Breast epithelium (tissue), 4 donors: ENCODE measurements at places on chromosomes 3 and 15.

DNA sequence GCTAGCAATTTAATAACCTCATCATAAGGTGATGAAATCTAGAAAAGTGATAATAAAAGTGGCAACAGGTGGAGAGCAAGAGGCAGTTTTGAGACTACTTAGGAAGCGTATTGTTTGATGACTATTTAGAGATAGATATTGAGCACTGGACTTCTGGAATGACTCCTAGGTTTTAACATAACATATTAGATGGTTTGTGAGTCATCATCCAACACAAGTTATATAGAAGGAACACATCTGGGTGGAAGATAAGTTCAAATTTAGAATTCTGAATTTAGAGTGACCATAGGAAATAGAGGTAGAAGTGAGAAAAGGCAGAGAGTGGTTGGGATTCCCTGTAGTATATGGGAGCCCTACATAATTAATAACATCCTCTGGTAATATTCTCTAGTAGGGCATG is 282.8 kb upstream of the ALCAM start:
- H3K4me3 ChIP-seq: no peak overlapping the region
- no peaks in the 10 kb centered on the region for H3K36me3 ChIP-seq
- no peak for DNase-seq

GRCh38 chr15:49895347-49896223 is 223.4 kb downstream of the ATP8B4 start:
- DNase-seq: no peak
- no peaks in the 10 kb centered on the region for H3K27me3 ChIP-seq
- H3K4me3 ChIP-seq: no peak overlapping the region
- H3K36me3 ChIP-seq: no peaks in the 10 kb centered on the region
- H3K27ac ChIP-seq: peak overlapping the region; percentile 88
- peaks cover 4% of the 10 kb centered on the region for H3K4me1 ChIP-seq

DNA sequence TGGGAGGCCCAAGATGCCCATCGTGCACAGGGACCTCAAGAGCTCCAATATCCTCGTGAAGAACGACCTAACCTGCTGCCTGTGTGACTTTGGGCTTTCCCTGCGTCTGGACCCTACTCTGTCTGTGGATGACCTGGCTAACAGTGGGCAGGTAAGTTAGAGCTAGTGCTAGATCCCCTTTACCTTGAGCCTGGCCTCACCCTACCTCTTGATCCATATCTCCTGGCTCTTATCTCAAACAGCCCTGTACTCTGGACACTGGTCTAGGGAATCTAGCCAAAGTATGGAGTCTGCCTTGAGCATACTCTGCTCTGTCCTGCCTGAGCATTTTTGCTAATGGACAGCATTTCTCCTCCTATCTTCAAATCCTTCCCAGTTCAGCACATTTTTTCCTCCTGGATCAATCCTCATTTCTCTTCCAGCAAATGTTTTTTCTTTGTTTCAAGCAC is 65.9 kb downstream of the TGFBR2 start:
- no peak for DNase-seq
- H3K27ac ChIP-seq: no peak overlapping the region
- no peaks in the 10 kb centered on the region for H3K4me1 ChIP-seq
- H3K36me3 ChIP-seq: peaks cover 6% of the 10 kb centered on the region
- no peaks in the 10 kb centered on the region for H3K27me3 ChIP-seq

DNA sequence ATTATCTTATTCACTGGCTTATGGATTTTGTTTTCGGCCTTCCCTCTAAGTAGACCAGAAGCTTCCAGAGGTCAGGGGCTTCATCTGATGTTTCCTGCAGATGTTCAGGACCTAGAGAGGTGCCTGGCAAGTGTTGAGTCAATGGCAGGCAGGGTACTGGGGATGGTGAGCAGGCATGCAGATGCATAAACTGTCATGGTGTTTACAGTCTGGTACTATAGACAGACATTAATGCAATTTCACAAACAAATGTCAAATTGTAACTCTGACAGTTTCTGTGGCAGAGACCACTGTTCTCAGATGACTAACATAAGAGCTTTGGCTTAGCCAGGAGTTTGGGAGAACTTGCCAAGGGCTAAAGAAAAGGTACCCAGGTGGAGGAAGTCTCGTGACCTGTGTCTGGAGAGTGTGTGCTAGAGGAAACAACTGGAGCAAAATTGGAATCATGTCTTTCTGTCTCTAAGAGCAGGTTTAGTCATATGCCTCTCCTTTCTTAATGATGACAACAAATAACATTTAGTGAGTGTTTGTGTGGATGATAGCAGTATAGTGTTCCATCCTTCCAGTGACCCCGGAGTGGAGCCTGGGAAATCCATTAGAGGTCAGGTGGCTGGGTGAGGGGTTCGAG is 53.7 kb upstream of the TRAK1 start:
- no peaks in the 10 kb centered on the region for H3K27me3 ChIP-seq
- no peak for DNase-seq
- no peak overlapping the region for H3K4me3 ChIP-seq
- peak overlapping the region; percentile 72 for H3K27ac ChIP-seq

GRCh38 chr3:58884453-58884852 is 165.4 kb downstream of the CFAP20DC start:
- no peak overlapping the region for H3K4me3 ChIP-seq
- H3K27me3 ChIP-seq: no peaks in the 10 kb centered on the region
- H3K27ac ChIP-seq: no peak overlapping the region
- no peaks in the 10 kb centered on the region for H3K4me1 ChIP-seq
- no peaks in the 10 kb centered on the region for H3K36me3 ChIP-seq

DNA sequence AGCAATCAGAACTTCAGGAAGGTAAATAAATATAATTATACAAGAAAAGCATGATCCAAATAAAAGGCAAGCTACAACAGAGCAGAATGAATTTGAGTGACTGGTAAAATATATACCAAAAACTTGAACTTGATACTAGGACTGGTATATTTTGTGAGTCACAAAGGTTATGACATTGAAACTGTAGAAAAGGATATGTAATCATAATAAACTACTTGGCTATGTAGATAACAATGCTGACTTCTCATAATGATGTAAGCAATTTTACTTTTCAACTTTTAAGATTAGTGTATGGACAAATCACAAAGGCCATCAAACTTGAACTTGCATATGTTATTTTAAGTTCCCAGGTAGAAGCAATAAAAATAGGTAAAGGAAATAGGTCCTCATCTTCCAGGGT is 384.5 kb upstream of the NECTIN3 start:
- H3K4me1 ChIP-seq: no peaks in the 10 kb centered on the region
- H3K4me3 ChIP-seq: no peak overlapping the region
- no peak overlapping the region for H3K27ac ChIP-seq
- H3K27me3 ChIP-seq: no peaks in the 10 kb centered on the region
- no peaks in the 10 kb centered on the region for H3K36me3 ChIP-seq

DNA sequence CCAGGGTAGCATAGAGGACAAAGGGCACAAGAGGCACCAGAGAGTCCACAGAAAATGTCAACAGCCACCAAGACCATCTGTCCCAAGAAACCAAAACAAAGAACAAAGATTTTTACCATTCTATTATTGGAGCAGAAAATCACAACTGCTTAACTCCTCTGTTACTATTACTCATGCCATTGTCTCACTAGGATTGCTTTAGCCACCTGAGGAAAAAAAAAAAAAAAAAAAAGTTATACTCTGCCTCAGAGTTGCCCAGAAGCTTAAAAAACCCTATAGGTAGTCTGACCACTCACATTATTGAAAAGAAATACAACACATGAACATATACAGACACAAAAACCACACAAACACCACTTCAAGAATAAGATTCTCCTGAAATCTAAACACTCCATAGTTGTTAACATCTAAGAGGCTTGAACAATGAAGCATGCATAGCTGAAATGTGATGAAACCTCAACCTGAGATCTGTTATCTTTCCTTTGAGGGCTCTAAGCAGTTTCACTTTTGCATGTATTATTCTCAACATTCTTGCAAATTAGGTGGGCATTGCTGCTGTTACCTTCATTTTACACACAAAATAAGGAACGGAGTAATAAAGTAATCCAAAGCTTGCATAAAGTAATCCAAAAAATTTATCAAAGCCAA is 85.4 kb downstream of the IGSF11 start:
- no peaks in the 10 kb centered on the region for H3K4me1 ChIP-seq
- no peak overlapping the region for H3K27ac ChIP-seq
- no peaks in the 10 kb centered on the region for H3K27me3 ChIP-seq
- no peaks in the 10 kb centered on the region for H3K36me3 ChIP-seq
